Amniotic stem cell (primary cell): ENCODE measurements at places on chromosomes 5 and 9.

DNA sequence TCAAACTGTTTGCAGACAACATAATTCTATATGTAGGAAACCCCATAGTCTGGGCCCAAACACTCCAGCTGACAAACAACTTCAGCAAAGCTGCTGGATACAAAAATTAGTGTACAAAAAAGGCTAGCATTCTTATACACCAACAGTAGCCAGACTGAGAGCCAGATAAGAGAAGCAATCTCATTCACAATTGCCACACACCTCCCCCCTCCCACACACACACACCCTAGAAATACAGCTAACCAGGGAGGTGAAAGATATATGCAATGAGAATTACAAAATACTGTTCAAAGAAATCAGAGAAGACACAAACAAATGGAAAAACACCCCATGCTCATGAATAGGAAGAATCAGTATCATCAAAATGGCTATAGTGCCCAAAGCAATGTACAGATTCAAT lies 9.0 kb downstream of the MTREX start:
- DNase-seq = no peak

GRCh38 chr9:68781928-68782327 lies 76.9 kb downstream of the PIP5K1B start:
- DNase-seq = no peak

GRCh38 chr5:79793722-79794121 lies 104.1 kb downstream of the CMYA5 start:
- DNase-seq = no peak

DNA sequence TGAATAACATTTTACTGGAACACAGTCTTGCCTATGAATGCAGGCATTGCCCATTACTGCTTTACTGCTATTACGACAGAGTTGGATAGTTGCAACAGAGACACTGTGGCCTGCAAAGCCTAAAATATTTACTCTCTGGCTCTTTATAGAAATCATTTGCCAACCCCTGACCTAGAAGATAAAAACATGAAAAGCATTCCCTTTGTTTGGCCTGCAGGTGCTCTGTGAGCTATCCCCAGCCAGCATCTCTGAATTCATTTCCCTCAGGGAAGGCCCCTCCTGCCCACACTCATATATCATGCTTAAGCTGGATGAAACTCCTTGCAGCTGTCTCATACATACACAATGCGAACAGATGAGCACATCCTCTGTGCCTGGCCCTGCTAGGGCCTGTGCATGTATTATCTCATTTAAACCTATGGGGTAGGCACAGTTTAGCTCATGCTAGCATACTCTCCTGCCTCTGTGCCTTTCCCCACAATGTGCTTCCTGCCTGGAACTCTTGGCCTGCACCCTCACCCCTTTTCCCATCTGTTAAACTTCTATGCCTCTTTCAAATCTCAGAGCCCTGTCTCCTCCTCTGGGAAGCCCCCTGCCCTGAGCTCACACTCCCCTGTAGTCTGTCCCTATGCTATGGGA lies 193.1 kb downstream of the PAX5 start:
- no peak for DNase-seq

DNA sequence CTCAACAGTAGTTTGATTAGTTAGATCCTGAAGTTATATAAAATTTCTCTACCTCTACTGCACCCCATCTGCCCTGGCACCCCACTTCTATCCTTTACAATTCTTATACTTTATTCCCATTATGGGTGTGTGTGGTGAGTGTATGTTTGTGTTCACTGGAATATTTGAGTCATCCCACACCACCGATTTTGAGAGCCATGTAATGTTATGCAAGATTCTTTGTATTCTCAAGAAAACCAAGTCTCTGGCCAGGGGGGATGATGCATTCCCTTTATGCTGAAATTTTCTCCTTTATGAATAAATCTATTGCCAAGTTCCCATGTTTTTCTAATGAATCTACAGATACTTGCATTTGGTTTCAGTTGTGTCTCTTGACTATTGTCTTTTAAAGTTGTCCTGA lies 266.8 kb downstream of the ARHGEF28 start:
- peak; percentile 51 for DNase-seq

GRCh38 chr9:133355881-133356357 lies 368 bp downstream of the SURF1 start:
- no peak for DNase-seq

DNA sequence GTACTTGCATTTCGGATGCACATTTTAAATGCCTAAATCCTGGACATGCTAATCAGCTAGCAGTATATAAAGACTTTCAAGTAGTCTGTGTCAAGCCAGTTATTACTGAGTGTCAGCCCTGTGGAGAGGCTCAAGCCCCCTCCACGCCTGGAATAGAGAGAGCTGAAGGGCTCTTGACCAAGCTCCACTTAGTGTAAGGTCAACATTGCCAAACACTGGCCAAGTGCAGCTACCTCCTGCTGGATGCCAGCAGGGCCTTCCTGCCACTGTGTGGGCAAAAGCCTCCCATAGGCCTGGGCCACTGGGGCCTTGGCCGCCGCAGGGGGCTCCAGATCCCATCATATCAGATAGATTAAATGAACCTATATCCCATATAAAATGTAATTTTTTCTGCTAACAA lies 239.4 kb upstream of the PANK3 start:
- no peak for DNase-seq

- no peak for DNase-seq
Measured at GRCh38 chr5:110514030-110514429, 212.4 kb downstream of the TMEM232 start.

DNA sequence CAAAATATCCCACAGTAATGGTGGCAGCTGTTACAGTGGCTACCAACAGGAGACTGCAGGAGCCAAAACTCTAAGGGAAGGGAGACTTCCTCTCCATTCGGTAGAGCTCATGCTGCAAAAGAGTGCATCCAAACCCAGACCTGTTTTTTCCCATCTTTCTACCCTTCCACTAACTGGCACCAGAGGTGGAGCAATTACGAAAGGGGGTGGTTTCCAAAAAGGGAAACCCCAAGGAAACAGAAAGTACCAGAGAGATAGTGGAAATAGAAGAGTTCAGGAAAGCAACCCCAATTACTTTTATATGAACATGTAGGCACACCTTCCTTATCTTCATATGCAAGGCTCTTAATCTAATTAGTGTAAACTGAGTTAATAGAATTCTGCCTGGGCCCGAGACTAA lies 7.3 kb upstream of the WDR41 start:
- DNase-seq = no peak

DNA sequence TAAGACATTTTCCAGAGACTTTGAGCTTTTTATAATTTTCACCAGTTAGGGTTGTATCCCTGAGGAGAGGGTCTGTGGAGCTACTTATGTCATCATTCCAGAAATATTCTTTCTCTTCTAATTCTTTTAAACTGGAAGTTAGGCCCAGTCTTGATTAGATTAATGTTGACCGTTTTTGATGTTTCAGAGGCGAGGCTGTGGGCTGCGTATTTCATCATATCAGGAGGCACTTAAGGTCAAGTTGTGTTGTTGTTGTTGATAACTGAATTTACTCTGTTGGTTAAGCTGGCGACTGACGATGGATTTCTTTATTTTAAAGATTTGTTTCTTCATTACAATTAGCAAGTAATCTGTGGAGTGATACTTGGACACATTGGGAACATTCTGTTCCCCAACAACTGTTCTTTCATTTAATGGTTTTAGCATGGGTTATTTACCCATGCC lies 20.1 kb downstream of the IPO11 start:
- DNase-seq = no peak

DNA sequence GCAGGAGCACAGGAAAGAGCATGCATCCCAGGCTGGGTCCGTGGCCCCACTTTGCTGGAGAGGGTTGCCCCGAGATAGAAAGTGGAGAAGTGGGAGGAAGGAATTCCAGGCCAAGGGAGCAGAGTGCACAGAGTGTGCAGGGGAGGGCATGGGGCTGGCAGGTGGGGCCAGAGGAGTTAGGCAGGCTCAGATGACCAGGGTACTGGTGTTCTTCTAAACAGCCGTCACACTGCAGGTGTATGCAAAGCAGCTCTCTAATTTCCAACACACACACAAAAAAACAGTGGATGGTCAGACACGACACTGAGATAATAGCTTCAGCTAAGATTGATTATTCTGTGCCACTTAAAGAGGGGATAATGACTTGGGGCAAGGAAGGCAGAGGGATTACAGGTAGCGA lies 212.2 kb downstream of the MTRR start:
- DNase-seq = no peak

DNA sequence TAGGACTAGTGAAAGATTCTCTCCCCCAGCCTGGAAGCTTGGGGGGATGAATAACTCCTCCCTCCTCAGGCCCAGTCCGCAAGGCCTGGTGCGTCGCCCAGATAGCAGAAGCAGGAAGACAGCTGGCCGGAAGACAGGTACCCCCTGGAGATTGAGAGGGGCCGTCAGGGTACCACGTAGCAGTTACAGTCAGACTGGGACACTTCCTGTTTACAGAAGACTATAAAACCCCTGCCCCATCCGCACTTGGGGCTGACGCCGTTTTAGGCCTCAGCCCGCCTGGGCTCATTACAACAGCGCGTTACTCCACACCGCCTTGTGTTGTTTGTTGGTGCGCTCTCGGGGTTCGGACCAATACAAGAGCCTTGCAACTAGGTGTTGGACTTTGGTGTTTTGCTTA lies 15.4 kb downstream of the SEMA6A start:
- no peak for DNase-seq

DNA sequence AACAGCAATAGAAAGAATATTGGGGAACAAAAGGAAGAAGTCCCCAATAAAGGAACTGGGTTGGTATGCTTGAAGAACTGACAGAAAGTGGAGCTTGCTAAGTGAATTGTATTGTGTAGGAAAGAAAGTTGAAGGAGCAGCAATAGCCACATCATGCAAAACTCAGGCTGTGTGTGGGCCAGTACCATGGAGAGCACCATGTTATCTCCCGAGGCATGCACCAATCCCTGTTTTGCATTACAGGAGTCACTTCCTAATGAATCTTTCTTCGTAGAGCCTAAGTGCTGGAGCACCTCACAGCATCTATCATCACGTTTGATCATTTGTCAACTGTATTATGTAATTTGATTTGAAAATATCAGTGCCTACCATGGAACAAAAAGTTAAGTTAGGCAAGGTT lies 137.7 kb upstream of the NMUR2 start:
- DNase-seq = no peak

DNA sequence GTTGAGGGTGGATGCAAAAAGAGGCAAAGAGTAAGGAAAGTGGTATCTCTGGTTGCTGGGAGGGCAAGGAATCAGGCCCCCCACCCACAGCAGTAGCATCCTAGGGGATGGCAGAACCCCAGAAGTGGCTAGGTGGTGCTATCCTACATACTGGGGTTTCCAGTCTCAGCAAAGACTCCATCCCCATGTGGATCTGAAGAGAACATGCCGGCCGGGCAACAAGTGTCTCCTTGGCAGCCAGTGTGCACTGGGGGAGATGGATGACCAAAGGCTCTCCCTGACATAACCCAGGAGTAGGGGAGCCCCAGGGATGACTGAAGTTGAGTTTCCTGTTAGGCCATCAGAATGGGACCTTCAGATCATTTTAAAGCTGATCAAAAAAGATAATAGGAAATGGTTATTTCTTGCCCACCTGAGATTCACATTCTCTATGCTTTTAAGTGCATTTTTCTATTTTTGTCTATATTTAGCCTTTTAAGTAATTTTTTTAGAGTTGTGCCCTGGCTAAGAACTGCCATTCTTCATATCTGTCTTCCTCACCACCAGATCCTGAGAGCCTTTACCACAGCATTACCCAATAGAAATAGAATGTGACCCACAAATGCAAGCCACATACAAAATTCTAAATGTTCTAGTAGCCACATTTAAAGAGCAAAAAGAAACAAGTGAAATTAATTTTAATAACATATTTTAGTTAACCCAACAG lies 78.7 kb upstream of the SMIM23 start:
- DNase-seq = no peak

GRCh38 chr5:76790632-76791290 lies 28.1 kb upstream of the F2RL1 start:
- DNase-seq = peak; percentile 80

DNA sequence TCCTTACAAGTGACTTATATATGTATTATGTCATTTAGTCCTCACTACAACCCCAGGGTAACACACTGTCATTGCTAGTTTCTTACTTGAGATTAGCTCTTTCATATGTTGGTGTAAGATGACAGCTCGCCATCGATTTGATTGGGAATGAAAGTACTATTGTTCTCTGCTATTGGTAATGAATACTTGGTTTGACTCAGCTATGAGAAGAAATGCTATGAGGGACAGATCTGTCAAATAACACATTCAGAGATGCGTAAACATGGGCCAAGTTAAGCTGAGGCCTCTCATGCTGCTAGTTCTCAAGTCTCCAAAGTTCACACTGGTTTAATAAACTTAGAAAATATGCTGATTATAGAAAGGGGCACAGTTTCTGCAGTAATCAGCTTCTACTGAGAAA lies 142.7 kb downstream of the SGCD start:
- no peak for DNase-seq

DNA sequence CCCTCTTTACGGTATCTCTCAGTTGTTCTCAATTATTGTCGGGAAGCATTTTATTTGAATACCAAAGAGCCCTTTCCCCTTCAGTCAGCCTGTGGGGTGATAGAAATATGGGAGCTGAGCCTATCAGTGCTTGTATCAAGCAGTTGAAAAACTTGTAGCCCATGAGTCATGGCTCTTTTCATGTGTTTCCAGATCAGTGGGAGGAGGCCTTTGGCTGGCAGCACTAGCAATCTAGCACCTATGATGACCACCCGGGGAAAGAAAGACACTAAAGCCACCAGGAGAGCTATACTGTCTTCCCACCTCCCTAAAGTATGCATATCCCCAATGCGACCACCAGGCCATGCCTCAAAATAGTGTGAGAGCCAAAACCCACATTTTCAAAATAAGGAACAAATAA lies 696.9 kb upstream of the C9orf72 start:
- DNase-seq = no peak

- DNase-seq = no peak
Measured at GRCh38 chr5:149036168-149036567, 26.7 kb downstream of the SH3TC2 start.

GRCh38 chr9:133125941-133126696 lies 5.1 kb upstream of the RALGDS start:
- DNase-seq = no peak

GRCh38 chr9:85610074-85610860 lies 131.5 kb downstream of the AGTPBP1 start:
- peak; percentile 66 for DNase-seq

- no peak for DNase-seq
Measured at GRCh38 chr5:151569132-151570046, 21.7 kb downstream of the FAT2 start.

GRCh38 chr9:131398204-131398603 lies 4.3 kb downstream of the PRRC2B start:
- DNase-seq = no peak

GRCh38 chr5:96219580-96220281 lies 213.3 kb downstream of the PCSK1 start:
- peak; percentile 39 for DNase-seq
